COLO829 (cell line): ENCODE measurements at places on chromosomes 12 and 14.
A peak's percentile ranks its signal among the peaks of the same experiment; 100 is the strongest.

GRCh38 chr12:3158851-3159465 is 81.8 kb downstream of the TSPAN9 start:
- DNase-seq: no peak

DNA sequence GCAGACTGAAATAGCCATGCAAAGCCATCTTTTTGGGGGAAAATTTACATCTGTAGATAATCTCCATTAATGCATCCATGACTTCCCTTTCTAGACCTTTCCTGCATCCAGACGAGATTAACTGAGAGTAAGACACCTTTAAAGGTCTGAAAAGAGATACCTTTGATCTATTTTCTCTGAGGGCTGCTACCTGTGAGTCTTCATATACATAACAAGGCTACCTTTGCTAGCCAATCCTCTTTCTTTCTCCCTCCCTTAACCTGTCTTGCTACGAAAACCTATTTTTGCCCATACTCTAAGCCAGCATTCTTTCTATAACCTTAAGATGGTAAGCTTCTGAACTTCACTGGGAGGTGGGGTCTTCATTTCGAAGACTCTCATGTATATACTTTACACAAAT is 908.5 kb upstream of the FBXO33 start:
- no peak for DNase-seq

DNA sequence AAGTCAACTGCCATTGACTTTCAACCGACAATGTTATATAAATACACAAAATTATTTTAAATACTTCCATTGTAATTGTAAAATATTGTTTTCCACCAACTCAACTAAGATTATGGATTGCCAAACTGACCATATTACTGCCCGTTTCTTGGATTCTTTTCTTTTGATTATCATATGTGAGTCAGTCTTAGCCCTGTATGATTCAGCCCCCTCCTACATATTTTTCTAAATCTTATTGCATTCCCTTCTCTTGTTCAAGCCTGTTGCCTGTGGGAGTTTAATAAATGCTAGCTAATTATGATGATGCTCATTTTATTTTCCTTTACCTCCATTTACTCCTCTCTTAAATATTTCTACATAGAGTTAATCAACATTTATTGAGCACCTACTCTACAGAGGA is 6.8 kb downstream of the RASSF9 start:
- DNase-seq: no peak

DNA sequence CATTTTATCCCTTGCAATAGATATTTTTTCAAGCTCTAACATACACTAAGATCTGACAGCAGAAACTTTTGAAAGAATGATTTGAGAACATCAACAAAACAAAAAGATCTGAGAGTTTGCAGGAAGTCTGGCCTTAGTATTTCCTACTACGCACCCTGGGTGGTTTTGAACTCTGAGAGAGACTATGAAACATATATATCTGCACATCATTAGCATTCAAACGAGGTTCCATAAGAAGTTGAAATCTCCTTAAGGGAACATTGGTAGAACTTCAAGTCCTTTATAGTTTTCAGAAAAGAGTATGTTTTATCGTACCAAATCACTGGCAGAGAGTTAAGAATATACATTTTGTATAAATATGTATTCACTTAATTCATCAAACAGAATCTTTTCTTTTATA is 86.3 kb downstream of the RMST start:
- no peak for DNase-seq

DNA sequence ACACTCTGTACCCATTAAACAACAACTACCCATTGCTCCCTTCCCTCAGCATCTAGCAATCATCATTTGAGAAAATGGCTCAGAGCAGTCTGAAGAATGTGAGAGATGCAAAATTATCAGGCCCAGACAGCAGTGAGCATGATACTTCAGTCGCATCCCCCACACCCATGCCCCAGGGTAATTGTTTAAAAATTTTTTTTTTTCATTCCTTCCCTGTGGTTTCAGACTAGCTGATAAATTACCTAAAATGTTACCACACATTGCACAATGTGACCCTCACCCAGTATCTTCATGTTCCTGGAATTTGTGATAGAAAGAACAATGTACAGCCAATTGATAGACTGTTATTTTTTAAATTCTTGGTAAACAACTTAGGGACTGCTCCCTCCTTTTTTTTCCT is 11.3 kb upstream of the USP15 start:
- DNase-seq: no peak

GRCh38 chr12:60803147-60803546 is 1207.3 kb downstream of the SLC16A7 start:
- no peak for DNase-seq

- DNase-seq: peak; percentile 47
Measured at GRCh38 chr12:119115296-119115905, 63.3 kb upstream of the HSPB8 start.

- no peak for DNase-seq
Measured at GRCh38 chr12:121465921-121466793, 66.2 kb downstream of the RNF34 start.

DNA sequence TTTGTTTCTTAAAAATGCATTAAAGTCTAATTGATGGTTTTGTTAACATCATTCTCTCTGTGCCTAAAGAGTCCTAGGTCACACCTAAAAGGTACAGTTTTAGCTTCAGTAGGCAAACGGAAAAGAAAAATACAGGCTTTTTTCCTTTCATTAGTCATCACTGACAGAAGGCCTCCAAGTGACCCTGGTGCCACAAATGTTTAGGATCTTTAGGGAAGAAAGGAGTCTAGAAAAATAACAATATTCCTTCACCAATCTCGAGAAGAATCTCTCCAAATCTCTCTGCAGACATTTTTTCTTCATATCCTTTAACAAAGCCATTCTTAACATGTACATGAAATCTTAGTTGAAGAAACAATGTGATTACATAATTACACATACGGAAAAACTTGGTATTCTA is 2.0 kb downstream of the DENND5B start:
- no peak for DNase-seq

DNA sequence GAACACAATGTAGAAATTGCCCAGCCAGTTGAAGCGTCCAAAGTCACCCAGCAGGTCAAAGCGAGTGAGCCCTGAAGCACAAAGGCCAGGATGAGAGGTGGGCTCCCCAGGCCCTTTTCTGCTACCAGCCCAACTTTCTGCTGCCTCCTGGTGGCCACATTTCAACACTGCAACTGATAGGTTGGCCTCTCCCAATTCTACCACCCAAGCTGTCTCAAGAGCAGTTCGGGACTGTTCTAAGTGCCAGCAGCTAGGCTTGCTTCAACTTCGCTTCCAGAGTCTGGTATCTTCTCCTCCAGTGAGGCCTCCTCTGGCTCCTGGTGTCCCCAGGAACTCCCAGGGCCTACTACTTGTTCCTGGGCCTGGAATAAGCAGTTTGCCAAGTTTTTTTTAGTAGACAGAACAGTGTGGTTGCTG is 3.4 kb upstream of the DHH start:
- peak; percentile 68 for DNase-seq

- peak; percentile 89 for DNase-seq
Measured at GRCh38 chr12:58387199-58387598, 445.8 kb downstream of the ATP23 start.

- DNase-seq: peak; percentile 61
Measured at GRCh38 chr14:60184905-60185555, 19.8 kb upstream of the DHRS7 start.

GRCh38 chr14:88986146-88986841 is 161.8 kb downstream of the TTC8 start:
- no peak for DNase-seq

GRCh38 chr12:88035907-88036289 is 6.7 kb upstream of the C12orf50 start:
- no peak for DNase-seq

DNA sequence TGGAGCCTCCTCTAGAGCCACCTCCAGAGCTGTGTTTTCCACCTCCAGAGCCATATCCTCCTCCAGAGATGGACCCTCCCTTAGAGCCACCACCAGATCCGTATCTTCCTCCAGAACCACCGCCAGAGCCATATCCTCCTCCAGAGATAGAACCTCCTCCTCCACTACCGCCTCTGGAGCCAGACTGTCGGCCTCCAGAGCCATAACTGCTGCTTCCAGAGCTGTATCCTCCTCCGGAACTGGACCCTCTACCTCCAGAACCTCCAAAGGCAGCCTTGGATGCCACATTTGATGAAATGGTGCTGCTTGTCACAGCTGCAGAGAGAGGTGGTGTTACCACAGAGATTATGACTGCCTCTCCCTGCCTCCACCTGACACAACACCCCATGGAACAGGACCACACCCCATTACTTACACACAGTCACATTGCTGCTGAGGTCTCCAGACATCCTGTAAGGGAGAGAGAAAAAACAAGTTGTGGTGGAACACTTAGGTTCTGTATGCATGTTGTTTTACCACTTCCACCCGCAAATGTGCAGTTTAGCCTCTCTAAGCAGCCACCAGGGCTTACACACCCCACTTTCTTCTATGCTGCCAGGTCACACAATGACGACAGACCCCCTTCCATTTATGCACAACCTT is 6.8 kb downstream of the KRT2 start:
- DNase-seq: no peak

- no peak for DNase-seq
Measured at GRCh38 chr12:102726686-102727085, 190.4 kb downstream of the PAH start.

DNA sequence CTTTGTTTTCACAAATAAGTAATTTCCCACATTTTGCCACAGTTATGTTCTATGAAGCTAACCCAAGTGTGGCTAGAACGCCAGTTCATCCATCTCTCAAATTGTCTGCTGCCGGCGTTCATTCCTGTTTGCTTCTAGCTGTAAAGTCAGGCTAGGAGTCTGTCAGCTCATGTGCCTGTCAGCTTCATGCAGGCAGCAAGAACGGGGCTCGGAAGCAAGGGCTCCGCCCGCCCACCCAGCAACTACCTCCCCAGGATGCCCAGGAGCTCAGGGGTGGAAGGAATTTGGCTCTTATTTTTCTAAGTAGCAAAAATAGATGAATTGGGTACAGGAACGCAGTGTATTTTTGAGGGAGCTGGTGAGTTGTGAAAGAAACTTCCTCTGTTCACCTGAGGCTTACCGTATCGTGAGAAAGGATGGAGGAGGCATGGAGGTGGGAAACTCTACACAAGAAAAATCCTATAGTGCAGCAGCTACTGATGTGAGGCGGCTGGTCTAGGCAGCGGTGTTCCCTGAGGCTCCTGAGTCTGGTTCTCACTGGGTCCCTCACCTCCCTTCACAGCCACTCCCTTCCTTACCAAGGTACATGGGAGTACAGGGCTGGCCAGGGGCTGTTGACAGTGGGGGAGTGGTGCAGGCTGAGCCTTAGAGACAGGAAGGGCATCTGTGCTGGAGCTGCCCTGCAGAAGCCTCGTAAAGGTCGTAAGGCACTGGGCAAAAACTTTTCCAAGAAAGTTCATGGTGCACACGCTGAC is 54.5 kb upstream of the AMN start:
- DNase-seq: no peak

GRCh38 chr12:8590842-8591545 is 21.7 kb downstream of the AICDA start:
- DNase-seq: no peak

GRCh38 chr12:108340037-108340436 is 926 bp upstream of the CMKLR1 start:
- no peak for DNase-seq

- no peak for DNase-seq
Measured at GRCh38 chr12:130457215-130457614, 119.5 kb downstream of the PIWIL1 start.

DNA sequence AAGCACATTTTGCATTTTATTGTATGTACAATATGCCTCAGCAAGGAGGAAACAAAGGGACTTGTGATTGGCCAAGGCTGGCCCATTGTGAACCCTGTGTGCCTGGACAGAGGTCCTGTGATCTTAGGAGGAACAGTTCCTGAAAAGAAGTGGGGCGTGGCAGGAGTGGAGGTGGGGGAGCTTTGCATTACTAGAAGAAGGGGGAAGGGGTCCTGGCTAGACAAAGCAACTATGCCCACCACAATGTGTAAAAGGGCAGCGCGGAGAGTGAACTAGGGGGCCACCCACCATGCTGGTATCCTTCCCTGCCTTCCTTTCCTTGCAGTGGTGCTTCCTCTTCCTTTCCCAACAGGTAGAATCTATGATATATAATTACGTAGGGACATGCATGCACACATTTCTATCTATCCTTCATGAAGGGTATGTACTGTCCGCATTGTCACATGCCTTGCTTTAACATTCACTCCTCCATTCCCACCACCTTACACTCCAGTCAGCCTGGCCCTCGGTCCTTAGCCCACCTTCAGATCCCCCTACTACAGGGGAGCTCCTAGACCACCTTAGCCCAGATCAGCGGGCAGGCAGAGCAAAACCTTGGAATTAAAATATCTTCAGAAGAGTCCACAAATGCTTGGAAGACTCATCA is 12.5 kb downstream of the KRT8 start:
- no peak for DNase-seq

DNA sequence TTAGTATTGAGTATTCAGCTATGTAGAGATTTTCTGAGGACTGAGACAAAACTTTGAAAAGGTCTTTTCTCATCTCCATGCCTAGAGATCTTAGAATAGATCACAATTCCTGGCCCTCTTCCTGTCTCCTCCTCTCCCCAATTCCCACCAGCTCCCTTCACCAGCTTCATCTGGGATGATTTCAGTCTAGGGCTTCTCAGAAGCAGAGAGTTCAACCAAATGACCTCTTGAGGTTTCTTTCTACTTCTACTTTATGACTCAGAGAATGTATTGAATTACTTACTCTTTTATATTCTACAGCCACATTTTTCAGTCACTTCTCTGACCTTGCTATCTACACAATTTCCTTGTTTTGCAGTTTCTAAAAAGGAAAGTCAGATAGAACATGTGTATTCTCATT is 19.4 kb upstream of the SNX6 start:
- peak; percentile 81 for DNase-seq

DNA sequence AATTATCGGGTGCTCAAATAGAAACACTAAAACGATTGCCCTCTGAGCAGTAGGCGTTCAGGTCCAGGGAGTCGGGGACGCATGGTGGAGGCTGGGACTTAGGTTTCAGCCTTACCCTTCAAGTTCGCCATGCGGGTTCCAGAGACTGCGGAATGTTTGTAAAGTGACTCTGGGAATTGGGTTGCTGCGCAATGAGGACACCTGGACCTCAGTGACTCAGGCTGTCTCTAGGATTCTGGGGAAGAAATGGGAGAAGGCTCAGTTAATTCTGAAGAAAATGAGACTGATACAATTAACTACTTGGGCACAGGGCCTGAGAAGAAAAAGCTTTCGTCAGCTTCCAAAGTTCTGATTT is 1.1 kb downstream of the LGALS3 start:
- no peak for DNase-seq

GRCh38 chr14:60643463-60644314 is 5.6 kb downstream of the SIX1 start:
- no peak for DNase-seq
